ENCODE measurements at places on chromosomes 5 and 9. TPM values are rescaled to one million over a fixed set of nuclear protein-coding genes. Genes with fewer than 3 reads are reported as not detected.

The IFNA2 gene
- total RNA-seq, result not detected

The WNK2 gene
- 8.2 TPM for total RNA-seq

- DNase-seq, result no peak
These were observed 36.5 kb upstream of the SH3PXD2B start for GRCh38 chr5:172490514-172491461.

DNA sequence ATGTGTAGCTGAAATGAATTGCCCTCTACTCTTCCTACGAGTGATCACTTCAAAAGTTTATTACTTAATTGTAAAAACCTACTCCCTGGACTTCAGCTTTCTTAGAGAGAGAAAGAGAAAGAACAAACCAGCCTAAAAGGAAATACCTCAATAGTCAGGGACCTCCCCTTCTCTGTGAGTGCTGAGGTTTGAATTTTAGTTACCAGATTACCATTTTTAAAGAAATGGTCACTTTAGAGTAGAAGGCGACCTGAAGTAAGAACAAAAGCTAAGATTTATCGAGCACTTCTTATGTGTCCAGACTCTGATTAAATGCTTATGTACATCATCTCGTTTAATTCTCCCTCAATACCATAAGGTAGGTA, 11.3 kb downstream of the RAPGEF1 start:
- DNase-seq, result no peak

DNA sequence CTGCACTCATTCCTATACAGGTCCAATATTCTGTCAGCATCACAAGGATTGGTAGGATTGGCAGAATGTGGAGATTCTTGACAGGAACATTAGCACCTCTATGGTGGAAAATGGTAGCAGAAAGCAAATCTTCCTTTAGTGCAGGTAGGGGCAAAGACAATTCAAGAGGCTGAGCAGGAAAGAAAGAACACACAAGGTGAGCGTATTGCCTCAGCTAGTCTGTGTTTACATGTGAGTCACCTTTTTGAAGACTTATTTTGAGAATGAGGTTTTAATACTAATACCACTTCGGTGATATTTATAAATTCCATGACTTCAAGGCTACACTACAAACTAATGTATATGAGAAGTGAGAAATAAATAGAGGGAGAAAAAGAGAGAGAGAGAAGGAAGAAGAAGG, 717.0 kb downstream of the BRINP1 start:
- DNase-seq, result no peak

The CDKN2B-AS1 gene
- not detected for total RNA-seq

DNA sequence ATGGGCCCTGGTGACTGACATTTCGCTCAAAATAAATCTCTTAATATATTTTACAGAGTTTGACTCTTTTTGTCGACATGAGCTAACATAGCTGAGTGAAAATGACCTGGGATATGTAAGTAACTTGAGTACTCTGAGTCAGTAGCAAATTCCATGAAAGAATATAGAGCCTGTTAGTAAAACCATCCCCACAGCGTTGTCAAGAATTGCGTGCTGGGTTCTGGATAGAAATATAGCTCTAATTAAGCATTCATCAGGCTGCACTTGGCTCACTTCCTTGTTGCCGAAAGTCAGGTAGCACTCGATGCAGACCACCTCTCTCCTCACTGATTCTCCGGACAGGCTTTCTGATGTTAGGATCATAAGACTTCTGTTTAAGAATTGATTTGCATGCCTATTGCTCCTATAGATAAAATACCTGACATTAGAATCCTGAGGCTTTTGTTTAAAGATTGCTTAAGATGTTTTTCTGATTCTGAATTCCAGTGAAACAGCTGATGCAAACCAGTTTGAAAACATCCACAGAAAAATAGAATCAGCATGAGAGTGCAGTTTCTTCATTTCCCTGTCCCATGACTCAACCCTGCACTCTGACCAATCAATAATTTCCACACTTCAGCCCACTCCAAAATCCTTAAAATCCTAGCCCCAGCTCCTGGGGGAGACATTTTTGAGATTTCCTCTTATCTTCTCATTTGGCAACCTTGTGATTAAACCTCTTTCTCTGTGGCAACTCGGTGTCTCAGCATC, 310.6 kb downstream of the DIRAS2 start:
- peak; percentile 14 for DNase-seq

The GFI1B gene
- total RNA-seq, result 0.11 TPM

The PAPPA gene
- total RNA-seq, result 2.3 TPM

DNA sequence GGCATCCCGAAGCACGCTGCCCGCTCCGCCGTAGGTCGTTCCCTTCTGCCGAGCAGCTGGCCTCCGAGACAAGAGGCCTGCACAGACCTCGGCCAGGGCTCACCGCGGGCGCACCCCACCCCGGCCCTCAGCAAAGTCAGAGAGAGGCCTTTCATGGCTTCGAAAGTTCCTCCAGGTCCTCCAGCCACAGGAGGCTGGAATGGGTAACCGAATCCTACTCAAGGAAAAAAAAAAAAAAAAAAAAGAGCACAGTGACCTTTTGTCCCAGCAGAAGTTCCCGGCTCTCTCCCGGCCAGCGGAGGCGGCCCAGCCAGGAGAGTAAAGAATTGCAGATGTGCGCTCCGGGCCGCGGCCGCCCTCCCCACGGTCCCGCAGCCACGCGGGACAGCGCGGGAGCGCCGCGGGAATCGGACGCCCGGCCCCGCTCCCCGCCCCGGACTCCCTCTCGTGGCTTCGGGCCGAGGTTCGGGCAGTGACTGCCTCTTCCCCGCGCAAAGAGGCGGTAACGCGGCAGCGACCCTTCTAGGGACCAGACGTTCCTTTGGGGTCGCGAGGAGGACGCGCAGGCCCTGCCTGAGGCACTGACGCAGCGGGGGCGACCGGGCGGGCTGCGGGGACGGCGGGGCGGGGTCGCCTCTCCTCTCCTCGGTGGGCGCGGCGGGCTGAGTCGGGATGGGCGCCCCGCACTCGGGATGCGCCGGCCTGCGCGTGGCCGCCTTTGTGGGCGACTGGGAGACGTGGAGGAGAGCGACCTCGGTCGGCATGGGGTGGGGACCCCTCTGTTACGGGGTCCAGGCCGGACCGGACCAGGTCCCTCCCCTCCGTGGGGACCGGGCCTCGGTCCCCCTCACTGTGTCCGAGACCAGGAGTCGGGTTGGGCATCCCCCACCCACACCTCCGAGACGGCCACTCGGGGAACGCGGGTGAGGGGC, 754 bp downstream of the GFPT2 start:
- peak; percentile 47 for DNase-seq

DNA sequence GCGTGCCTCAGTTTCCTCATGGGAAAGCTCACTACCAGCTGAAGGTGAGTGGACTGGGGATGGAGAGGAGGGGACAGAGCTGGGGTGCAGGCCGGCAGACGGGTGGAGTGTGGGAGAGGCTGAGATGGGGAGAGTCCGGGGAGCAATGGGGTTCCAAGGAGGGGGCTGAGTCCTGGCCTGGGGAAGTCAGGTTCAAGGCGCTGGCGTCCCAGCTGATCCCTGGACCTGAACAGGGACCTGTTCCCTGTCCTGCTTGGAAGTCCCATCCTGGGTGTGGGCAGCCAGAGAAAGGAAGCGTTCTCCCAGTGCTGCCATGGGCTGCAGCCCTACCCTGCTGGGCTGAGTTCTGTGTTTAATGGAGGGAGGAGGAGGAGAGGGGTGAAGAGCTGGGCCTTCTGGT, 60.9 kb upstream of the GNE start:
- DNase-seq, result no peak

- DNase-seq, result no peak
These were observed 118.8 kb upstream of the TNPO1 start for GRCh38 chr5:72697622-72698021.

DNA sequence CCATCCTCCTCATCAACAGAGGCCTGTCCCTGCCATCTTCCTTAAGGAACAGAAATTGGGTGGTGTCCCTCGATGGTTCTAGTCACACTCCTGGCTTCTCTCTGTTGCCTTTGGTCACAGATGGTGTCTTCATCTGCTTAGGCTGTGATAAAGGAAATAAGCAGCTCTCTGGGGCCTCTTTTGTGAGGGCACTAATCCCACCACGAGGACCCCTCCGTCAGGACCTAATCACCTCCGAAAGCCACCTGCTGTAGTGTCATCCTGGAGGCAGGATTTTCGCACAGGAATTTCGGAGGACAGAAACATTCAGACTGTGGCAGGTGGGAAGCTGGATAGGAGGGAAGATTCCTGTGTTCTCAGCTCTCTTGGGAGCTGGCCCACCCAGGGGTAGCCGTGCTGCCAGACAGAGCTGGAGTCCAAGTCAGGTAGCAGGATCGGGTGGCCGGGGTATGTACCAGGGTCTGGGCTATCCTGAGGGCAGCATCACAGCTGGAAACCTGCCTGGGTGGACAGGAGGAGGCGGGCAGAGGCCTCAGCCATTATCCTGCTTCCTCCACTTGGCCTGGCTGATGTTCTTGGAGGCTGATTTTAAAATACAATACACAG, 59.5 kb downstream of the ANKRD33B start:
- DNase-seq, result no peak

DNA sequence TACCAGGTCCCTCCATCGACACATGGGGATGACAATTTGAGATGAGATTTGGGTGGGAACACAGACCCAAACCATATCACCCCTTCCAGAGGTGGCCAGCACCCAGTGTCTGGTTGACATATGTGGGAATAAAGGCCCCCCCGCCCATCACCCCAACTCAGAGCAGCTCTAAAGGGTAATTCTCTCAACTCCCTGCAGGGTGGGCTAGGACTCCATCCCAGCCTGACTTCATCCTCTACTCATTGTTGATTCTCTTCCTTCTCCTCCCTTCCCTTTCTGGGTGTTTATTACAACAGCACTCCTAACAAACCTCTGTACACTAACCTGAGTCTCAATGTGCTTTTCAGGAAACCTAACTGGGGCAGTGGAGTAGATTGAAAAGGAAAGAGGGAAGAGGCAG, 339.9 kb downstream of the ACTL7B start:
- no peak for DNase-seq

DNA sequence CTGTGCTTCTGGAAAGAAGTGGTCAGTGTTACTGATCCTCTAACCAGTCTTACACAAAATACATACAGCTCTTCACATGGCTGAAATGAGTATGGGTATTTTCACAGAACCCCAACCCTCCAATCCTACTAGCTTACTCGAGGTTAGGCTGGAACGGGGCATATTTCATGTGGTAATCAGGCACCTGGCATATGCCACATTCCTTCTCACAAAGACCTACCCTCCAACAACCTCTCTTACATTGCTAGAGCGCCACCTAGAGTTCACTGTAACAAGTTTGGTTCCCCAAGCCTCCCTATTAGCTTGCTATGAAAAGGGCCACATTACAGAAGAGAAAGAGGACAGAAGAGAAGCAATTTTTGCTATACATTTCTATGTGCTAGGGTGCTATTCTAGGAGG, 597.3 kb downstream of the PRELID2 start:
- no peak for DNase-seq

- no peak for DNase-seq
These were observed 53.4 kb upstream of the PTCH1 start for GRCh38 chr9:95570150-95570549.

- DNase-seq, result no peak
These were observed 23.6 kb downstream of the PLPP7 start for GRCh38 chr9:131312822-131313770.

GRCh38 chr5:132297211-132297940, 3.2 kb downstream of the SLC22A4 start:
- DNase-seq, result no peak

DNA sequence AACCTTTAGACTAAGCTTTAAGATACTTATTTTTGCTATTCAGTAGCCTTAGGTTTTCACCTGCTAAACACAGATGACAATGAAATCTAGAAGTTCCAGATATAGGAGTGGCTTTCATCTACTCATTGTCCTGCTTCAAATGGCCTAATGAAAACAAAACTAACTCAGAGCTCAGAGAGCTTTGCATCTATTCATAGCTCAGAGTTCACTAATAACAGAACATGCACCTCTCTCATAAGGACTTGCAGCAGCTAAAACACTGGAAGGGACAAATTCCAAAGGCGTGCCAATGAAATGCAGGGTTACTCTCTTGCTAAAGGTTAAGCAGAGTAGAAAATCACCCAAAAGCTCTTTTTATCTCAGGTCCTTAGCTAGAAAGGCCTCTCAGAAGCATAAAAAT, 29.0 kb downstream of the SLC31A2 start:
- no peak for DNase-seq

DNA sequence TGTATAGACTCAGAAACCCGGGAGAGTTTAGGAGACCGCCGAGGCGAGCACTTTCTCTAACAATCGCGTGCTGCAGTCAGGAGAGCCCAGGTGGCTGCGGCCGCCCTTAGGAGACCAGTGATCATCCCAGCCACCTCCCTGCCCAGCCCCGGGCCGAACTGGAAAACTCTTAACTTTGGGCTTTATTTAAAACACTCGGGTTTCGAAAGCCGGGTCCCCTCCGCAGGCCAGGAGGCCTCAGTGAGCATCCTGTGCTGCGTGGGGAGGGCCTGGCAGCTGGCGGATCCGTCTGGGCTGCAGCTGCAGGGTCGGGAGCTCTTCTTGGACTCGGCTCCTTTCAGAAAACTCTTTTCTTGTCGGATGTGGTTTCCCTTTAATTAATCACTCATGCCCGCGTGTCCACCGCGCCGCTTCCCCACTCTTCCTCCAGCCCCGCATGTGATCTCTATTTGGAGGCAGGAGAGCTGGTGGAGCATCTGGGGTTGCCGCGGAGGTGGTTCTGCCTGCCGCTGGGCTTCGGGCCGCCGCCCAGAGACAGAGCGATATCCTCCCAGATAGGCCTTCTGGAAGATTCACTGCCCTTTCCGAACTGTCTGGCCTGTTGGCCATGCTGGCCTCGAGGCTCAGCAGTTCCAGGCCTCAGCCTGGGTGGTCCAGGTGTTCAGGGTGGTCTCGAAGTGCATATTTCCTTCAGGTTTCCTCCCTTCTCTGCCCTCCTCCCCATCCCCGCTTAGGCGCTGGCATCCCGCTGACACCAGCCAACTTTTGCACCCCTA, 59.5 kb downstream of the TMEM174 start:
- DNase-seq, result no peak

GRCh38 chr9:21964925-21965385, 29.2 kb downstream of the CDKN2A start:
- DNase-seq, result no peak

The C5orf58 gene
- total RNA-seq, result not detected

GRCh38 chr5:2239201-2239910, 356.6 kb upstream of the IRX4 start:
- no peak for DNase-seq

The IRF1 gene
- total RNA-seq, result 24.6 TPM

- DNase-seq, result no peak
These were observed 244.0 kb downstream of the SEC61B start for GRCh38 chr9:99466104-99466503.

The ENHO gene
- not detected for total RNA-seq

DNA sequence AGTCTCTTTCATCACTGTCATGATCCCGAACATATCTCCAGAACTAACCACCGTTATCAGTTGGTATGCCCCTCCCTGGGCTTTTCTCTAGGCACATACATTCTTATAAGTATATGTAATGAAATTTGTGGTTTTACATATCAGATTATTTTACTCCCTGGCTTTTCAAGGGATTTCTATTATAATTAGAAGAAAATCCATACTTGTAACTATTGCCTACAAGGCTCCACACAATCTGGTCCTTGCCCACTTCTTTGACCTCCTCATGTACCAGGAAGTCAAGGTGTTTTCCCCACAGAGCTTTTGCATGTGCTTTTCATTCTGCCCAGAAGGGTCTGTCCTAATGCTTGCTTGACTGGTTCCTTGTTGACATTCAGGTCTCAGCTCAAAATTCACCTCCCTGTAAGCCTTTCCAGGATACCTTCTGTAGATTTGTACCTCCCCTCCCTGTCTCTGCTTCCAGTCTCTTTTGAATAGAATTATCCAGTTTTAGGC, 33.6 kb upstream of the HSD17B4 start:
- DNase-seq, result peak; percentile 52

GRCh38 chr9:105132606-105133005, 111.8 kb upstream of the SLC44A1 start:
- no peak for DNase-seq

GRCh38 chr9:14560194-14560593, 133.0 kb downstream of the ZDHHC21 start:
- no peak for DNase-seq

The HSD17B4 gene
- total RNA-seq, result 334 TPM

All from thyroid gland (tissue), 4 donors.